ENCODE measurements at places on chromosomes 5 and 9.

GRCh38 chr5:139065306-139065705, 132.9 kb downstream of the SIL1 start:
- no peak for DNase-seq

GRCh38 chr9:84857211-84857610, 187.7 kb downstream of the NTRK2 start:
- no peak for DNase-seq

DNA sequence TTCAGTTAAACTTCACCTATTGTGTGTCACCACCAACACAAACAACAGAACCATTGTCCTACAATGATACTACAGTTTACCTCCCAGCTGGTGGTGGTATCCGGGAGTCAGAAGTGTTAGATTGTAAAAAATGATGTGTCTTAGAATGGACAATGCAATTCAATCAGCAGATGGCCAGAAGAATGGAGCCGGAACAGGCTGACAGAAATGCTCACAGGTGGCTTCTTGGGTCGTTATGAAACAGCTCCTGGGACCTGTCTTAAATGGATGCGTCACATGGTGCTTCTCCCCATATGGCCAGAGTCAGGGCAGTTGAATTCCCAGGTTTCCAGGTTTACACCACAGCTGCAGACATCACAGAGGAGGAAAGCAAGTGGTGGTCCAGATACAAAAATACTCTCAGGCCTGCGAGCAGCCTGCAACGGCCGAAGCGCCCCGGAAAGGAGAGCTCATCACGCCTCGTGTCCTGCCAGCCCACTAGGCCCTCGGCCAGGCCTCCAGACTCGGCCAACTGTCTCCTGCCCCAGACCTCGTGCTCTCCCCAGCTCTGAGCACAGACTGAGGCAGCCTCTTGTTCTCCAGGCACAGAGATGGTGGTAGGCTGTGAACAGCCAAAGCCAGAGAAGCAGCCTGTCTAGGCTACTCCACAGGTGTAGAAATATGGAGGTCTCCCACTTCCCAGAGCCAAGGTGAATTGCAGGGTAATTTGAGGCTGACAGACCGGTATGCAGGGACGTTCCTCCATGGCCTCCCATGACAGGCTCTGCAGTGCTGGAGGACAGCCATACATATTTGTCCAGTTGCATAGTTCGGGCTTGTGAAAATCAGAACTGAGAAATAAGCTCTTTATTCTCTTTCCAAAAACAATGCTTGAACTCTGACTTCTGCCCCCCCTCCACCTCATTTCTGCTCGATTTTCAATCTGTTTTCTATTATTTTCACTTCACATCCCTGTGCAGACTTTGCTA, 98.5 kb upstream of the SPATA31C2 start:
- DNase-seq = no peak

DNA sequence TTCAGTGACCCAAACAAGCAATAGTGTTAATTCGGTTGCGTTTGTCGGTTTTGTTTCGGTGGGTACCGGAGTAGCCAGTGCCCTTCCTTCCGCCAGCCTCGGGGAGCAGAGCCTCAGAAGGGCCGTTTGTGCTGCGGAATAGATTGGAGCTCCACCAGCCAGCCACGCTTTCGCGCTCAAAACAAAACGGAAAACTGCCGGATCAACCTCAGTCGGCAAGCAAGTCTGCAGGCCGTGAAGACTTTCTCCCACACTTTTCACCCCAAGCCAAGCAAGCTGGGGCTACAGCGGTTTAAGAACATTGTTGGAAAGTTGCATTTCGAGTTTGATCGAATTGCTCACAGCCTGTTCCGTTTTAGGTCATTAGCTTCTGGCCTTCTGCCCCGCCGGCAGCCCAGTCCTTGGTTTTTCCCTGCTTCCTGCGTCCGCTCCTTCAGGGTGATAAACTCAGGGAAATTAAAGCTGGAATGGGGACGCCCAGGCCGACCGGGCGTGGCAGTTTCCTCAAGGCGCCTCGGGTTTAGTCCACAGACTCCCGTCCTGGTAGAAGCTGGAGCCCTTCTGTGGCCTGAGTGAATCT, 803 bp upstream of the CCNO start:
- peak; percentile 29 for DNase-seq

DNA sequence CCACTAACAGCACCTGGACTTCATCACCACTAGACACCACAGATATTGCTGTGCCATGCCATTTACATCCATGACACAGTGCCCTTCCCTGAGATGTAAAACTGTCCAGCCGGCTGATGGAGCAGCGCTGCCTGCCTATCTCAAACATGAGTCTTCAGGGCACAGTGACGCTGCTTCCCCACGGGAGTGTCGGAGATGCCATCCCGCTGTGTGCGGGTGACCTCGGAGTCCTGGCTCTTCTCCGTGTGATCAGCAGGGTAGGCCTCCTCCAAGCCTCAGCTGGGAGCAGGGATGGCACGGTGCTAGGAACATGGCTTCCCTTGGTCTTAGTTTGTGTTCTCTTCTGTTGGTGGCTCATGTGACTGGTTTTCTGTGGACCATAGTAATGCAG, 130.3 kb upstream of the FAM120A start:
- no peak for DNase-seq

- DNase-seq = no peak
Measured at GRCh38 chr5:165894916-165895315, 2389.5 kb downstream of the MAT2B start.

- no peak for DNase-seq
Measured at GRCh38 chr9:121317737-121318630, 50.0 kb downstream of the GSN start.

All from HAP-1 (cell line).